ENCODE measurements at places on chromosomes 4 and X.

GRCh38 chrX:11557120-11557519 lies 108.6 kb downstream of the ARHGAP6 start:
- no peak for DNase-seq

DNA sequence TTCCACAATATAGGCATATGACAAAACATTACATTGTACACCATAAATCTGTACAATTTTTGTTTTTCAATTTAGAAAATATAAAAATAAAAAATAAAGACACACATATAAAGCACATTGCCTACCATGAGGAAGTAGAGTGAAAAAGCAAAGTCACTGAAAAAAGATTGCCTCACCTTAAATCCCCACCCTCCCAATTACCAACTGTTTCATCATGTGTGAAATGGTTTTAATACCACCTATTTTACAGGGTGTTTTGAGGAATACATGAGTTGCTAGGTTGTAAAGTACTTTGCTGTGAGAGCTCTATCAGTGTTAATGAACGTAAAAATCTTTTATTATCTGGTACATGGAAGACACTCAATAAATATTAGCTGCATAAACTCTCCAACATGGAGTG lies 373.6 kb upstream of the NDST3 start:
- DNase-seq = no peak

- DNase-seq = no peak
Measured at GRCh38 chr4:124872659-124873058, 160.1 kb upstream of the ANKRD50 start.

DNA sequence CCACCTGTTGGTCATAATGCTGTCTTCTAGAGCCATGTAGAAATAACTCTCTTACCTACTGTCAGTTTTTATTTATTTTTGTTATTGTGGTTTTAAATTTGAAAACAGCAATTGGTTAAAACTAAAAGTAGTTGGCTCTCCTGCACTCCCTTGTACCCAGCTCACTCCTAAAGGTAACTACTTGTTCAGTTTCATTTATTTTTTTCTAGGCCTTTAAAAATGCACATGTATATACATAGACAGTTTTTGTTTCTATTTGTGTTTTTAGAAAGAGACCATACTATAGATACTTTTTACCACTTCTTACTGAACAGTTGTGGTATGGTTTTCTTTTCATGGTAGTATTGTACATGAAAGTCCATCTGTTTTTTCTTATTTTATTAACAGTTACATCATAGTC lies 16.8 kb downstream of the SMAD1 start:
- DNase-seq = no peak

GRCh38 chr4:3145234-3145924 lies 70.9 kb downstream of the HTT start:
- no peak for DNase-seq

GRCh38 chrX:38803588-38804431 lies 2.6 kb downstream of the MID1IP1 start:
- DNase-seq = peak; percentile 80

DNA sequence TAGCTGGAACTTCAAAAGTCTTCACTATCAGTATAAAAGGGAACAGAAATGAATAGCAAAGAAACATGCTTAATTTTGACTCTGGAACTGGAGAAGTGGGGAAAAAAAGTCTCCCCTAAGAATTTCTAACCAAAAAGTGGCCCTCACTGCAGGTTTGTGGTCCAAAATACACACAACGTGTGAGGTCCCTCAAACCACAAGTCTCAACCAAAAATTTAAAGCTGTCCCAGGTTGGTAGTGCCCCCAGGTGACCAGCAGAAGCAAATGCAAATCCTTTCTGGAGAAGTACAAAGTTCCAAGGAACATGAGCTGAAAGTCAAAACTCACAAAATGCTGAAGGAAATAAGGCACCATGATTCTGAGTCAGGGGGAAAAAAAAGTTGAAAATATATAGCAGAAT lies 23.6 kb upstream of the VAMP7 start:
- DNase-seq = no peak

- DNase-seq = no peak
Measured at GRCh38 chr4:7332216-7333023, 102.3 kb downstream of the PSAPL1 start.

GRCh38 chrX:148310426-148311165 lies 189.8 kb upstream of the AFF2 start:
- no peak for DNase-seq

DNA sequence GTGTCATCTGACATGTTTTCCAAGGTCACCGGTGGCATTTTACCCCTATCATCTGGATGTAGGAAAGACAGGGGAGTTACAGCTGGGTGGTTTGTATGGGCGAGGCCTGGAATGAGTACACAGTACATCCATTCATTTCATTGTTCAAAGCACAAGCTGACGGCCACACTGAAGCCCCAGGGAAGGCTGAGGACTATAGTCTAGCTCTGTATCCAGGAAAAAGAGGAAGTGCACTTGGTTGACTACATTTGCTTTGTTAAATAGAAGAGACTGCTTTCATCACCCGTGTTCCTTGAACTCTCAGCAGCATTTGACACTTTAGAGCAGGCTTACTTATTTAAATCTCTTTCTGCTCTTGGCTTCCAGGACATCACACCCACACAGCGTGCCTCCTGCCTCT lies 1041.0 kb upstream of the TENM3 start:
- no peak for DNase-seq

DNA sequence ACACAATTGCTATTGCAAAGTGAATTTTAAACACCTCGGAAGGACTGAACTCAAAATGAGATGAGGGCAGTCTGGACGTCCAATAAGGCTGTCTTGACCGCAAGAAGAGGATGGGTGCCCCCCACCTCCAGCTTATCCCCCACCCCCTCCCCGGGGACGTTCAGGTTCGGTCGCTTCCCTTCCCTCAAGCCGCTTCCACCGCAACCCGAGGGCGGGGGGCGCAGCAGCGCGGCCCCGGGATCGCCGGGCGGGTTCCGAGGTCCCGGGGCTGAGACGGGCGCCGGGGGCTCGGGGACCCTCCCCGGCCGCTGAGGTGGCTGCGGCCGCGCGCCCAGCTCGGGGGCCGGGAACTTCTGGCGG lies 480 bp downstream of the USP46 start:
- DNase-seq = no peak

DNA sequence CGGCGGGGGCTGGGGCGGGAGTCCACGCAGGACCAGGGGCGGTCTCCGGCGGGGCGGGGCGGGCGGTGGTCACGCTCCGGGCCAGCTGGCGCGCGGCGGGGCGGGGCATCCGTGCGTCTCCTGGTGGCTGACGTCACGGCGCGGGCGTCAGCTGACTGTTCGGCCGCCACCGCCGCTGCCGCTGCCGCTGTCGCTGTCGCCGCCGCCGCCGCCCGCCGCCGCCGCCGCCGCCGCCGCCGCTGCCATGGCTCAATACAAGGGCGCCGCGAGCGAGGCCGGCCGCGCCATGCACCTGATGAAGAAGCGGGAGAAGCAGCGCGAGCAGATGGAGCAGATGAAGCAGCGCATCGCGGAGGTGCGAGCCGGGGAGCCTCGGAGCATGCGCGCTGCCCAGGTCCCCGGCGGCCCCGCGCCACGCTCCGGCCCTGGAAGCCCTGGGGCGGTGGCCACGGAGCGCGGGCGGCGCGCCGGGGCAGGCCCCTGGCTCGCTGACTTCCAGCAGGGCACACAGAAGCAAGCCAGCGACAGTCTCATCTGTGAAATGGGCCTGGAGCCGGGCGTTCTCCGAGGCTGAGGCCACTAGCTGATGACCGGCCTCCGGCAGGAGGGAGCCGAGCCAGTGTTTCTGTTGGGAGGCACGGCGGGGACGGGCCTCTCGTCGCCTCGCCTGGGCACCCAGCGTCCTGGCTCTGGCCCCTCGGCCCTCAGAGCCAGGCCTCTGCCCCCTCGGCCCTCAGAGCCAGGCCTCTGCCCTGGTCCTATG lies at the start of gene FAM50A:
Gene FAM50A (plus strand): TSS at position 150 of the 763 bp plus-strand sequence. CDS start 95 bp downstream, at position 245.
- DNase-seq = peak; percentile 81

DNA sequence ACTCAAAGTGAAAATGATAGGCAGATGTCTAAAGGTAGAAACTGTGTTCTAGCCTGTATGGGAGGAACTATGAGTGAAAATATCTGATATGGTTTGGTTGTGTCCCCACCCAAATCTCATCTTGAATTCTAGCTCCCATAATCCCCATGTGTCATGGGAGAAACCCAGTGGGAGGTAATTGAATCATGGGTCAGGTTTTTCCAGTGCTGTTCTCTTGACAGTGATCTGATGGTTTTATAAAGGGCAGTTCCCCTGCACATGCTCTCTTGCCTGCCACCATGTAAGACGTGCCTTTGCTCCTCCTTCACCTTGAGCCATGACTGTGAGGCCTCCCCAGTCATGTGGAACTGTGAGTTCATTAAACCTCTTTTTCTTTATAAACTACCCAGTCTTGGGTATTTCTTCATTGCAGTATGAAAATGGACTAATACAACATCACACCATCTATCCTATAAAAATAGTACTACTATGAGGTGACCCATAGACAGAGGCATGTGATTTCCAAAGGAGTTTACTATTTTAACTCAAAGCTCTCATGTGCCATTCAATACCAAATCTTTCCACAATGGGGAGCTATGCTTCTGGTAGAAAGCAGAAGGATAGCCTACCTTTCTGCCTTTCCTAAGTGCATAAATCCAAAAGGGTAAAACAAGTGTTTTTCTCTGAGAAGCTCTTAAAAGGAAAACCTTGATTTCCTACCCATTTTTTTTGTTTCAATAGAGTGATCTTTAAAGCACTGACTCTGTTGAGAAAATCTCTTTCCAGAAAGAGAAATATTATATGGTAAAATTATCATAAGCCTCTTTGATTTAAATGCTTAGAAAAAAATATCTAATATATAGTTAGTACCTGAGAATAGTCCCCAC lies 38.8 kb downstream of the SEC31A start:
- DNase-seq = no peak

GRCh38 chrX:39613482-39613995 lies 484.2 kb downstream of the BCOR start:
- peak; percentile 49 for DNase-seq

DNA sequence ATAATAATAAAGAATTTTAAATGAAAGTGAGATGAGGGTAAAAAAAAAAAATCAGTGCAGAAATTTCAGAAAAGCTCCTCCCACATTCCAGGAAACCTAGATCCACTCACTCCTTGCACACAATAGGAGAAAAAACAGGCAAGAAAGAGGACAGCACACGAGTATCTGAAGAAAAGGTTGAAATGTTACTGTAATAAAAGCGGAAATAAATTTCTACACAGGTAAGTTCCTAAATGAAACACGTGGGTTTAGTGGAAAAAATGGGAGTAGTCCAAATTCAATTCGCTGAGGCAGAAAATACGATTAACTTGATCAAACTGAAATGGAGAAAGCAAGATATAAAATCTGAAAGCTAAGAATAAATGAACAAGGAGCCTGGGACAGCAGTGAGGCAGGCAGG lies 2.0 kb upstream of the ACE2 start:
- DNase-seq = no peak

DNA sequence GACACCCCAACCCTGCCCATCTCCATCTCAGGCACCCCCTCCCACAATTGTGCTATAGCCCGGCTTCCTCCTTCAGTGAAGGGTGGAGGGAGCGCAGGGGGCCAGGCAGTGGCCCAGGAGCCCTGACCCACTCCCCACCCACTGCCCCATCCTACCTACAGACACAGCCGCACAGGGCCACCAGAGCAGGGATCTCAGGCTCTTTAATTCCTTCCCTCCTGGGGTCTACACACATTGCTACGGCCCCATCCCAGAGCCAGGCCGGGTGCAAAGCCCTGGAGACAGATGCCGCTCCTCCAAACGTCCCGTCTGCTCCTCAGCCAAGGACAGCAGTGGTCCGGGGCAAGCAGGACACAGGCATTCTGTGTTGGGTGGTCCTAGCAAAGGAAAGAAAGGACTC lies 12.8 kb upstream of the DUSP9 start:
- DNase-seq = no peak

- no peak for DNase-seq
Measured at GRCh38 chr4:36549992-36550391, 268.6 kb downstream of the DTHD1 start.

- DNase-seq = no peak
Measured at GRCh38 chr4:150328496-150328895, 250.3 kb downstream of the DCLK2 start.

DNA sequence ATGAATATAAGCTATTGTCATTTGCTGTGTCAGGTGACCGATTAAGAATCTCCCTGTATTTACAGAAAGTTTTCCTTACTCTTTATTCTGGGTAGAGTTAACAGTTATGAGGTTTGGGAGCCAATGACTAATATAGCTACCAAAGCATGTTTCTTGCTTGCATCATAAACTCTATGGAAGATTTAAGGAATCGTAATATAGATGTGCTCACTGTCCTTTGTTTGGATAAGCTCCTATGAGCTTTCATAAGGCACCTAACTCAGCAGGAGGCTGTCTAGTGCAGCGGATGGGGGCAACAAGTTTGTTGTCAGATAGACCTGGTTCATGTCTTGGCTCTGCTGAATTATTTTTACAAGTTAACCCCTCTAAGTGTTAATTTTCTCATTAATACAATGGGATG lies 75.0 kb upstream of the PAQR3 start:
- DNase-seq = no peak

- DNase-seq = no peak
Measured at GRCh38 chrX:70231666-70232065, 2.8 kb upstream of the AWAT1 start.

GRCh38 chrX:57902633-57903032 lies 7.6 kb downstream of the ZXDA start:
- no peak for DNase-seq

DNA sequence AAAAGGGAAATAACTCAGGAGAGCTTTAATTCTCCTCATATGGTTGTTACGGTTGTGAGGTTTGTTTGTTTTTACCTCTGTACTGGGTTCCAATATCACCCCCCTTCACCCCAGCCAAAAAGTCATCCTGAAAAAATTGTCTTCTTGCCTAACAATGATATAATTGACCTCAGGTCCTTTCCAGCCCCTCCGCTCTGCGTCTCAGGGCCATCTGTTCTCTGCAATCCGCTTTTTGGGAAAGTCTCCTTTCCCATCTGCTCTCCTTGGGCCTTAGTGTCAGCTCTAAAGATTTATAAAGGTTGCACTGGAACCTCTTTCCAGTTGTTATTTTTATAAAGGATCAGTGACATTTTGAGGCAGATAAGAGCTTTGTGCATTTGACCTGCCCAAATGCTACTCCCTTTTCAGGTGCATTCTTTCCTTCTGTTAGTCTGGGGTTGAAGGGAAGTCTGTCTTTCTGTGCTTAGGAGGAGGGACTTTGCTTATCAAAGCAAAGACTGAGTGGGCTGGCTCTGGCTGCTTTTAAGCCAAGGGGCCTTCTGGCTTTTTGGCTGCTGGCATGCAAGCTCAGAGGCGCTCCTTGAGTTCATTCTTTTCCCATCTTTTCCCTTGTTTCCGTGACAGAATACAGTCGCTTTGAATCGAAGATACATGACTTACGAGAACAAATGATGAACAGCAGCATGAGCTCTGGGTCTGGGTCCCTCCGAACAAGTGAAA lies 34.1 kb downstream of the DLG3 start:
- DNase-seq = no peak

- no peak for DNase-seq
Measured at GRCh38 chr4:60259781-60260180, 940.3 kb upstream of the ADGRL3 start.

GRCh38 chr4:188511431-188511830 lies 372.2 kb downstream of the TRIML1 start:
- no peak for DNase-seq

DNA sequence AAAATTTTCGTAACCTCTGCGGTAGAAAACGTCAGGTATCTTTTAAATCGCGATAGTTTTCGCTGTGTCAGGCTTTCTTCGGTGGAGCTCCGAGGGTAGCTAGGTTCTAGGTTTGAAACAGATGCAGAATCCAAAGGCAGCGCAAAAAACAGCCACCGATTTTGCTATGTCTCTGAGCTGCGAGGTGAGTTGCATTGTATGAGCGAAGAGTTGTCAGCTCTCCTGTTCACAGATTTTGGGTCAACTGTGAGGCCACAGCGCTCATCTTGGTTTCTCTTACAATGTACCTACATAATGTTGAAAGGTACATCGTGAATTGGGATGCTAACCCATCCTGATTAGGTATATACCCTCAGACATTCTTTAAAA lies 486 bp downstream of the CLCN3 start:
- peak; percentile 50 for DNase-seq
